Progenitor cell of endocrine pancreas (in vitro differentiated cells): ENCODE measurements at places on chromosomes 16 and 17.

DNA sequence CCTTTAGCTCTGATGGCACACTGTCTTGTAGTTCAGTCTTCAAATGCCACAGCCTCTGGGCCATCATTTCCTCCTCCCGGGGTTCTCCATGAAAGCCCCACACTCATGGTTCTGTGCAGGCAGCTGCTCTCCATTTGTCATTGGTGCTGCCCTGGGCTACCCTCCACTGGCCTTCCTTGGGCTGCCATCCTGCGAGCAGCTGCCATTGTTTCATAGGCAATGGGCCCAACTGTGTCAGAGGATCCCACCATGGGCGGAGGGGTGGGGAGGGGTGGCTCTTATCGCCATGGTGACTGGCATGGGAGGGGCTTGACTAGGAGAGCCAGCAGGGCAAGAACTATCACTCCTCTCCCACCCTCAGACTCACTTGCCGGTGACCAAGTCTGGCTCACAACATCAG, 38.6 kb upstream of the BRD7 start:
- no peak for DNase-seq

DNA sequence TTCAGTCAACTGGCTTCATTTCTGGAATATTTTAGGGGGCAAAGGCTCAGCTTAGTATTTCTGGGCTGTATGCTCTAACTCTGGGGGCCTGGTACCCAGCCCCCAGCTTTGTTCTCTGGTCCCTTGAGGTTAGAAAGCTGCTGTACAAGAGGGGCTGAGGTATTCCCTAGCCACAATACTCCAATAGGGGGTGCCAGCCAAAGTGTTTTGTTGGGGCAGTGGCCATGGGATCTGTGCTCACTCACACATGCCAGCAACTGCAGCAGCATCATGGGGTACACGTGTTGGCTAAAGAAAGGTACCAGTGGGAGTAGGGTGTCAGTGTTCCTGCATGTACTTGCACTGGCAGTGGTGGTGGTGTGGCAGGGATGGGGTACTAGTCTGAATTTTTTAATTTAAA, 257.3 kb downstream of the CA10 start:
- no peak for DNase-seq

DNA sequence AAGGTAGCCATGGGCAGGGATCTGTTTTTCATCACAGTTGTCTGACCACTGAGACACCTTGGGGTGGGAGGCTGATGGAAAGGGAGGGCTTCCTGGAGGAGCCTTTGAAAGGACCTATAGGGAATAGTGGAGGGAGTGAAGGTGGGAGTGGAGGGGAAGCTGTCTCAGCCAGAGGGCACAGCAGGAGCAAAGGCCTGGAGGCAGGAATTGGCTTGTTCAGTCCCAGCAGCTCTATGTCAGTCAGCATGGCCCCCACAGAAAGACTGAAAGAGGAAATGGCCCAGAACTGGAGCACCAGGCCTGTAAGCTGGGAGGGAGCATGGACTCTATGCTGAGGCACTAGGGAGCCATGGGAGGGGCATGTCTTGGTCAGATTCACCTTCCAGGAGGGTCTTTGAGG, 12.8 kb upstream of the CBFB start:
- DNase-seq, result no peak

DNA sequence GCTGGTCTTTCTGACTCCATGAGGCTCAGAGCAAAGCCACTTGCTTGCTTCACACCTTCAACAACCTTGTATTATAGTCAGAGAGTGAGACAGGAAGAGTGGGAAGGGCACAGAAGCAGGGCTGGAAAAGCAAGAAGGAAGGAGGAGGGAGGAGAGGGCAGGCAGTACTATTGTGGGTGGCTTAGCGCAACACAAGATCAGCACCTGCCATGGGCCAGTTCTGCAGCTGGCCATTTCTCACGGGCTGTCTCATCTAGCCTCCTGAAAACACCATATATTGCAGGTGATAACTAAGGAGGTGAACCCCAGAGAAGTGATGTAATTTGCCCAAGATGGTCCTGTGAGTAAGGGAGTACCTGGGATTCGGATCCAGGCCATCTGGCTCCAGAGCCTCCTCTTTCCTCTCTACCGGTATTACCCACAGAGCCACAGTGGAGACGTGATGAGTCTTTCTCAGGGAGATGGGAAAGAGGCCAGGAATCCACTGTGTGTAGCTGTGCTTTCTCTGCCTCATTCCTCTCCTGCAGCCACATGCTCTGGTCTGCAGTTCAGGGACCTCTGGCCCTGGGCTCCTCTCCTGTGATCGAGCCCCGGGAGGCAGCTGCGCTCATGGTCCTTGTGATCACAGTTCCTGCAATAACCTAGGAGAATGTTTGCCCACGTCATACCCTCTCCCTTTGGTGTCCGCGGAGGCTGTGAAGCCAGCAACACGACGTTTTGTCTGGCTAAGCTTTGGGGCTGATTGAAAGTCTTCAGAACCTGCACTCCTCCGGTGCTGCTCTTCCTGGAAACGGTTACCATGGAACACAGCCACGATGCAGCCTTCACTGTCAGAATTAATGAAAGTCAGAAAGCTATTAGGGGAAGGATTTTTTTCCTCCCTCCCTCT, 178.1 kb upstream of the CCL2 start:
- DNase-seq, result no peak

DNA sequence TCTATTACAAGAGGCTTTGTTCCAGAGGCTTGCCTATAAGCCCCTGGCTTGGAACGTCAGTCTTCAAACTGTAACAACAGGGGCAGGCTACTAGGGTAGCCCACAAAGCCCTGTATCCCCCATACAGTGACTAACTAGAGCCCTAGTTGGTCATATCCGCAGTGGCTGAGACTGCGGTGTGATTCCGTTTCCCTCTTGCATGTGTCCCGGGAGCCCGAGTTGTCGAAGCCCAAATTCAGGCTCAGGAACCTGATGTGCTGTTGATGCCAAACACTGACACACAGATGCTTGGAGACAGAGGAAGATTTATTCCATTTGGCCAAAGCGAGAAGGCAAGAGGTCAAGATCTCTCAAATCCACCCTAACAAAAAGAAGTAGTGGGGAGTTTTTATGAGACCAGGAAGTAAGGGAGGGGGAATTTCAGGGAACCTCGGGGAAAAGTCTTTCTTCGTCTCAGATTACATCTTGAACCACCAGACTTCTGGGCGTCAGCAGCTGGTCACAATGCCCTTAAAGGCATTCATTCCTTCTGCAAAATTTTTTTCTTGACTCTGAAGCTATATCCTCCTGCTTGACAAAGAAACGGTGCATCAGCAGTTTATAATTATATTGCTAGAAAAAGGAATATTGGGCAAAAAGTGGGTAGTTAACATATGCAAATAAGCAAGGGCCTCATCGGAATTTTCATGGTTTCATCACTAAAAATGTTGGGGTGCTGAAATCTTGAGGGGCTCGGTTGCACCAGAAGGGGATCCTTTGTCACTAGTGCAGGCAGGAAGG, 879 bp downstream of the SLFN5 start:
- DNase-seq, result peak; percentile 11

DNA sequence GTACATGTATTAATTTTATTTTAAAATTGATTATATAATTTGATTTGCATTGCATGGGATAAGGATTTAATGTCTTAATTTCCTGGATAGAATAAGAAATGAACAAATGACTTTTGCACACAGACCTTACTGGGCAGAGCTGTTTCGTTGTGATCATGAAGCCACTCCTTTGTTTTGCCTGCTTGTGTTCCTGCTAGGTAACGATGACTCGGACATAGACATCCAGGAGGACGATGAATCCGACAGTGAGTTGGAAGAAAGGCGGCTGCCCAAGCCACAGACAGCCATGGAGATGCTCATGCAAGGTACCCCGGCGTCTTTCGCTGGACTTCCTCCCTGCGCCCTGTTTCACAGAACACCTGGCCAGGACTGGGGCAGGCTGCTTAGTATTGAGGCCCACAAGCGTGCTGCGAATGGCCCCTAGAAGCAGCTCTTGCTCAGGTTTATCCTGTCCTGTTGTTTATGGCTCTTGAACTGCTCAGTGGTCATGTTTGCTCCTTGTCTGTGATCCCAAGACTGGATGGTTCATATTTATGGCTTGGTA, 29.6 kb downstream of the CLUAP1 start:
- no peak for DNase-seq

DNA sequence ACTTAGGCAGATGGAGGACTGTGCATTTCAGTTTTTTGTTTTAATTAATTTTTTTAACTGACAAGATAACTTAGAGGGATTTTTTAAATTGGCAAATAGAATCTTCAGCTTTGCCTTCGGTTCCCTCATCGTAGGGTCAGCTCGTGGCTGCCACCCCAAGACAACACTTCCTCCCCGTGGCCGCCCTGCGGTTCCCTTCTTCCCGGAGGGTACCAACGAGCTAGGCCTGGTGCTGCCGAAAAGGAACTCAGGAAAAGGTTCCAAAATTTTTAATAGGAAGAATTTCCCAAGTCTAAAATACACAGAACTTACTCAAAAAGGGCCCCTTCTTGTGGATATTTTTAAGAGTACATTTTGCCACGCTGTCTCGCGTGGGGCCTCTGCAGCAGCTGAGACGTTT, 210.4 kb upstream of the CHMP6 start:
- DNase-seq, result no peak

DNA sequence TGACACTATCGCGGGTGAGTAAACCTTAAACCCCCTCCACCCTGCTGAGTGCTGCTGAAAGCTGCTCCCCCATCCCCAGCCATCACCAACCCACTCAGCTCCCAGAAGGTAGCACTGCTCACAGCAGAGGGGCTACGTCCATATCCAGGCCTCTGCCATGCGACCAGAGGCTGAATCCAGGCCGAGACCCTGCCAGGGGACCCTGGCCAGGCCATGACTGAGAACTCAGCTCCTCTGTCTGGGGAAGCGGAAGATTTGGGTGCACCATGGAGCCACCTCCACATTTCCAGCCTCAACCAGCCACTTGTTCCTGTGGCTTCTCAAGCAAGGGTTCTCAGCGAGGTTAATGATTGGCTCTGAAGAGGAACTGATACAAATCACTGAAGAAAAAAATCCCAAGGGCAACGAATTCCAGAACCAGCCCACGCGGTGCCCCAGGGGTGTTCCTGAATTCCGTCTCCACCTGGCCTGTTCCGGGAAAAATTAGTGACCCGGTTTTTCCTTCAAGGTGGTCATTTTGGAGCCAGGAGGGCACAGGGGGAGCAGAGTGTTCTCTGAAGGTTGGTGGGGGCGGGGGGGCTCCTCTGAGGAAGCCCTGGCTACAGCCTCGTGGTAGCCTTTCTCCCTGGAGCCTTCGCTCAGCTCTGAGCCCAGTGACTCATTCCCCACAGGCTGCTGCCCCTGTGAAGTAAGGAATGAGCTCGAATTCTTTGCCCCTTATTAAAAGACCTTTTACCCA, 9.3 kb upstream of the SLC16A5 start:
- DNase-seq, result no peak

- DNase-seq, result no peak
These were observed 20.4 kb downstream of the SOCS1 start for GRCh38 chr16:11235703-11235991.

GRCh38 chr17:1505586-1505985, 10.8 kb downstream of the INPP5K start:
- DNase-seq, result no peak

GRCh38 chr16:51152691-51153576, 1.9 kb upstream of the SALL1 start:
- DNase-seq, result no peak

- no peak for DNase-seq
These were observed 75.3 kb downstream of the MRTFB start for GRCh38 chr16:14146445-14146844.

DNA sequence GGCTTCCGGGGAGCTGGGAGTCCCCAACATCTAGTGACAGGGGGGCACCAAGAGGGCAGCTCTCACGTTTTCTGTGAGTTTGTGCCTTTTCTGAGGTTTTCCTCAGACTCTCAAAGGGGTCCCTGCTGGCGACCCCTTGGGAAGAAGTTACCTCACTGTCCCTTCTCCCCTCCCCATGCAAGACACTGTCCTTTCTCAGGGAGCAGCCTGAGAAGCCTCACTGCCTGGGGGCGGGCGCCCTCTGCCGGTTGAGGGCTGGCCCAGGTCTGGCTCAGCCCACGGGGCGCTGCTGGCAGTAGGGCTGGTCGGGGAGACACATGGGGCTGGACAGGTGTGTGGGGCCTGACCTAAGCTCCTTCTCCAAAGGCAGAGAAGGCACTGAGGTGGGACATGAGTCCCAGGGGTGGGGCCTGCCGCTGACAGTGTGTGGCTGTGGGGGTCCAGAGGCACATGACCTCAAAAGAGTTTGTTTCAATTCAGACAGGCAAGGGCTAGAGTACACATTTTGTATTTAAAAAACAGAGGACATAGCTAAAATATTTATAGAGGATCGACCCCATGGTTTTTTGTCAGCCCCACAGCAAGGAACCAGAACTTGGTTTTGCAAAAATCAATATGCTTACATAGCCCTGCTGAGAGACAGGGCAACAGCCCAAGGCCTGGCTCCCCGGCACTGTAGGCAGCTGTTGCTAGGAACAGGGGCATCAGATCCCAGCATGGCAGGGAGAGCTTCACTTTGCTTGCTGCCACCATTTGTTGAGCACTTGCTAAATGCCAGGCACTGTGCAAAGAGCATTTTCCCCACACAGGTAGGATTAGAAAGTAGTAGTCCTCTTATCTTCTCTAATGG, 18.5 kb upstream of the ALDH3A1 start:
- DNase-seq, result peak; percentile 77

GRCh38 chr17:8503807-8504206, 68.1 kb downstream of the NDEL1 start:
- no peak for DNase-seq

- no peak for DNase-seq
These were observed 2.8 kb downstream of the GRB7 start for GRCh38 chr17:39740357-39741111.

DNA sequence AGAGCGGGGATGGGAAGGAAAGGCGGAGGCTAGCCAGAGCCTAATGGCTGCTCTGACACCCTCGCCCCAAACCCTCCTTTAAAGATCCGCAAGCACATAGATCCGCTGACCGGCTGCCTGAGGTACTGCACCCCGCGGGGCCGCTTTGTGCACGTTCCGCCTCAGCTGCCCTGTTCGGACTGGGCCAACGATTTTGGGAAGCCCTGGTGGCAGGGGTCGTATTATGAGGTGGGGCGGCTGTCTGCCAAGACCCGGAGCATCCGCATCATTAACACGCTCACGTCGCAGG, 663 bp downstream of the CYB5D1 start:
- DNase-seq, result no peak

- DNase-seq, result peak; percentile 67
These were observed 354 bp upstream of the ESRP2 start for GRCh38 chr16:68236137-68236825.

GRCh38 chr17:13410874-13411273, 190.9 kb downstream of the HS3ST3A1 start:
- DNase-seq, result no peak

GRCh38 chr17:5892921-5893675, 177.1 kb upstream of the WSCD1 start:
- DNase-seq, result no peak

GRCh38 chr17:63790057-63790456, 16.1 kb downstream of the DDX42 start:
- no peak for DNase-seq

DNA sequence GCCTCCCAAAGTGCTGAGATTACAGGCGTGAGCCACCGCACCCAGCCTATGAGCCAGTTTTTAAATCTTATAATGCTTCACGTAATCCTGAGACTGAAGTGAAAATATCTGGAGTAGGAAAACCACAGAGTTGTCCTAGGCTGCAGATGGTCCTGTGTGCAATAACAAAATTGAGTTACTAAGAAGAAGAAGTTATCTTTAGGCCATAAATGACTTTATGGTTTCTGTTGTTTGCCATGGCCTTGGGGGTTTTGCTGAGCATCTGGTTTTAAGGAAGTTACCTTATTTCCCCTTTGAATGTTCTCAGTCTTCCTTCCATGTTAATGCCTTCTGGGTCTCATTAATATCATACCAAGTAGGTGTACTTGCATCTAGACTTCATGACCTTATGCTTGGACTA, 16.5 kb downstream of the NMT1 start:
- DNase-seq, result no peak
